ENCODE measurements at places on chromosomes 1 and 21.
A peak's percentile ranks its signal among the peaks of the same experiment; 100 is the strongest.

DNA sequence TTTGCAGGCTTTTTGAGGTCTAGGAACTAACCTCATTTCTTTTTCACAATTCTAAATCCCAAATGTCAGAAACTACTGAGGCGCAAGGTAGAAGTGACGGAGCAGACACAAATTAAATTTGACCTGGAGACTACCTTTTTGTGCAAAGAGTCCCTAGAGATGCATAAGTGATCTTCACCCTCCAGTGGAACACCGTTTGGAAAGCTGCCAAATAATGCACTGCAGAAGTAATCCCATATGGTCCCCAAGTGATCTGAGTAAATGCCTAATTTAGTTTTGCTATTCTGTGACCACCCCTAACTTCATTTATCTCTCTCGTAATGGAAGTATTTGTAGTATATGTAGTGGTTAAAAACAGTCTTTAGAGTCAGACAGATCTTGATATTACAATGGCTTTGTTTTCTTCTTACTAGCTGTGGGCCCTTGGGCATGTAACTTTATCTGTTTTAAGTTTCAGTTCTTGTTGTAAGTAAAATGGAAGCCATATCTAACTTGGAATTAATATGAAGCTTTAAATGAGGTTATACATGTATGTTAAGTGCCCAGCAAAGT, 70.4 kb upstream of the IPO9 start:
- no peak overlapping the region for H3K27ac ChIP-seq
- DNase-seq = no peak
- H3K36me3 ChIP-seq = no peaks in the 10 kb centered on the region
- H3K4me3 ChIP-seq = no peak overlapping the region

- peak overlapping the region; percentile 66 for H3K27ac ChIP-seq
- H3K27me3 ChIP-seq = no peaks in the 10 kb centered on the region
- DNase-seq = peak; percentile 88
- no peak overlapping the region for H3K4me3 ChIP-seq
Measured at GRCh38 chr1:204398197-204399125, 13.2 kb downstream of the PPP1R15B start.

GRCh38 chr1:226654046-226654667, 84.9 kb downstream of the ITPKB start:
- peak; percentile 72 for DNase-seq
- H3K36me3 ChIP-seq = peaks cover 15% of the 10 kb centered on the region
- peak overlapping the region; percentile 83 for H3K4me3 ChIP-seq
- H3K27me3 ChIP-seq = no peaks in the 10 kb centered on the region
- H3K27ac ChIP-seq = peak overlapping the region; percentile 88

GRCh38 chr1:31374511-31375196, 1.8 kb upstream of the FABP3 start:
- H3K36me3 ChIP-seq = no peaks in the 10 kb centered on the region
- H3K27ac ChIP-seq = no peak overlapping the region
- peaks cover 9% of the 10 kb centered on the region for H3K27me3 ChIP-seq

DNA sequence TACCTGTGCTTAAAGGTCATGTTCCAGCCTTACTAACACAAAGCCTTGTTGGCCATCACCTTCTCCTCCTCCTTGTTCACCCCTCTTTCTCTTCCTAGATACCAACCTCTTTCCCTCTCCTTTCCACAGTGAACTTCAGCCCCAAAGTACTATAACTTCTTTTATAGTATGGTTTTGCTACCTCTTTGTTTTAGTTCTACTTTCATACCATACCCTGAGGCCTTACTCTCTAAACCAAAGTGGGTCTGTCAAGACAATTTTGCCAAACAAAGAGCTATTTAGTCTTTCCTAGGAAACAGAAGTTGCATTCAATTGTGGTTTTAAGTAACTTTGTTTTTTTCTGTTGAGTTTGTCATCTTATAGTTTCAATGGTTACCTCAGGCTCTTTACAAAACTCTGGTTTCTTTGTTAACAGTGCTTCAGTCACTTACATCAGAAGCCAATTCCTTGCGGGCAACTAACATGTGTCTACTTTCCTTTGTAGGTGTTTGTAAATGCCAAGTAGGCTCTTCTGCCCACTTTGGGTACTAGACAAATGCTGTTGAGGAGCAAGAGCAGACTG, 623.9 kb upstream of the PKN2 start:
- H3K27me3 ChIP-seq = no peaks in the 10 kb centered on the region
- no peak for DNase-seq
- H3K4me3 ChIP-seq = no peak overlapping the region
- H3K4me1 ChIP-seq = no peaks in the 10 kb centered on the region
- no peak overlapping the region for H3K27ac ChIP-seq

- H3K27me3 ChIP-seq = peaks cover 38% of the 10 kb centered on the region
- no peak for DNase-seq
- no peaks in the 10 kb centered on the region for H3K4me1 ChIP-seq
- no peaks in the 10 kb centered on the region for H3K36me3 ChIP-seq
- no peak overlapping the region for H3K27ac ChIP-seq
Measured at GRCh38 chr1:212545941-212546635, 62.5 kb upstream of the ATF3 start.
